ENCODE measurements at places on chromosomes 12 and 14.

GRCh38 chr14:105324080-105324778 lies 9.7 kb downstream of the PACS2 start:
- no peak for DNase-seq

DNA sequence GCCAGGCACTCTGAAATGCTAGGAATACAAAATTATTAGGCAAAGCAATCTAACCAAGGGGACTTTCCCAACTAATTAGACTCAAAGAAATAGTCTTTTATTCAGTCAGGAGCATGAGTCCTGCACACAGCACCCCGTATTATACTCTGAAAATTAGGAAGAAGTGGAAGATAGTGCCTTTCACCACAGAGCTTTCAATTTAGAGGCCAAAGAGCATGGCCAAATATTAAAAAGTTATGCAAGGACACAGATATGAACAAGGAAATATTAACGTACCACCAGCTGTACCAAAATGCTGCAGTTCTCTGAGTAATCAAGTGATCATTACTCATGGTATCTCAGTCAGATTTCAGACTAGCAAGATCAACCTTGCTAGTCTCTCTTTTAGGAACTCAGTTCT lies 22.6 kb upstream of the MDM2 start:
- DNase-seq: no peak

GRCh38 chr14:59028476-59029202 lies 159.8 kb upstream of the DAAM1 start:
- peak; percentile 13 for DNase-seq

GRCh38 chr12:78494911-78495310 lies 369.7 kb upstream of the SYT1 start:
- no peak for DNase-seq

DNA sequence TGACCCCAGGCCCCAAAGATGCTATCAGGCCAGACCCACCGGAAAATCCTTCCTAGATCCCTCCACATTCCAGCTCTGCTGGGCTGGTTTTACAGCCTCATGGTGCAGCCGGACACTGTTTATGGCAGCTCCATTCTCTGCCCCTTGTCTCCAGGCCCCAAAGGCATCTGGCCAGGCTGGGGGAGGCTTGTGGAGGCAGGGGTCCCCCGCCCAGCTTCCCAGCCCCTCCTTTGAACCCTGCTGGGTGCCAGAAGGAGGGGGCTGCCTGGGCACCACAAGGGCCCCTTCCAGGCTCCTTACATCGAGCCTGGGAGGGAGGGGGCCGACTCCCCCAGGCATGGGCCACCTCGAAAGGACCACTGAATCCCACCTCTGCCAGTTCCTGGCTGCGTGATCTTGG lies 19.8 kb upstream of the SMUG1 start:
- no peak for DNase-seq

DNA sequence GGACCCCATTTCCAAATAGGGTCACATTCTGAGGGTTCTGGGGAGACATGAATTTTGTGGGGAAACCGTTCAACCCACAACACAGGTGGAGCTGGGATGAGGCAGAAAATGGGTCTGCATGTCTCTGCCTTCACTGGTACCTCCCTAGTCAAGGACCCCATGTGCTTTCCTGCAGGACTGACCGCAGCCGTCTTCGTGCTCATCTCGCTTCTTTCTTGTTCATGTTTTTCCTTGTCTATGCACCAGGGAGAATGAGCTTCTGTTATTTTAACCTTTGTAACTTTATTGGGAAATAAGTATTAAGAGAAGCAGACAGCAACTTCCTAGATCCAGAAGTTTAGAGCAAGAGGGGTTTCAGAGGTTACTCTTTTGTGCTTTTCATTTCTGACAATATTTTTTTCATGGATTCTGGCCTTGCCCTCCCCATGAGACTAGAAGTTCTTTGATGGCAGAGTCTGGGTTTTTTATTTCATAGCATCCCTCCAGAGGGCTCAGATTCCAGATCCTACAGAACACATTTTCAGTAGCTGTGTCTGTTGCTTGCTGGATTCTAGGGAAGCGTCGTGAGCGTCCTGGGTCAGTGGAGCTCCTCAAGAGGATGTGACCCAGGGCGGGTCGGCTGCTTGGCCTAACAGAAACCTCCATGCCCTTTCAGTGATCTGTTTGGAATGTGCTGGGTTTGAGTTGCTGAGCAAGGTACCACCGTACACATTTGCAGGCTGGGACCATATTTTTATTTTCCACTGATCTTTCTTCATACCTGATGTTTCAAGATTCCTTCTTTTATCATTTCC lies 104.2 kb downstream of the ADGRD1 start:
- DNase-seq: no peak

- DNase-seq: no peak
These were observed 23.6 kb downstream of the TRHDE start for GRCh38 chr12:72295744-72296143.

- no peak for DNase-seq
These were observed 134.8 kb upstream of the ARHGAP5 start for GRCh38 chr14:31942166-31942841.

DNA sequence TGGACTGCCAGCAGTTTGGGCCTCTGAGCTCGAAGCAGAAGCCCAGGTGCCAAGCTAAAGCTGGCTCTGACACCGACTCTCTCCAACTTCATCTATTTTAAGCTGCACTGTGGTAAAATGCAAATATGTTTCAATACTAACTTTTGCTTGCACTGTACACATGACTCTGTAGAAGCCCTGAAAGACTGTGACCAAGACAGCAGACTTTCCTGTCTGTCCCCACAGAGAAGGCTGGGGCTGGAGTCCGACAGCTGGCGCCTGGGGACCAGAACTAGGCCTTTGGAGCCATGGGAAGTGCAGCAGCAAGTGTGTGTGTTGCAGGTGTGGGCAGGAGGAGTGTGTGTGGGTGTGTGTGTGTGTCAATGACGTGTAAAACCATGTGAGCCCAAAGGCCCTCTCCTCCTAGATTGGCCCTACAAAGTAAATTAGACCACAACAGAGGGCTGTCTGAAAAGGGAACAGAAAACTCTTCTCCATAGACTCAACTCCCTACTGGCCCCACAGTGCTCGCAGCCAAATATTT lies 16.4 kb upstream of the RAB35 start:
- DNase-seq: no peak

GRCh38 chr14:34365309-34365915 lies 96.6 kb downstream of the SPTSSA start:
- DNase-seq: no peak

DNA sequence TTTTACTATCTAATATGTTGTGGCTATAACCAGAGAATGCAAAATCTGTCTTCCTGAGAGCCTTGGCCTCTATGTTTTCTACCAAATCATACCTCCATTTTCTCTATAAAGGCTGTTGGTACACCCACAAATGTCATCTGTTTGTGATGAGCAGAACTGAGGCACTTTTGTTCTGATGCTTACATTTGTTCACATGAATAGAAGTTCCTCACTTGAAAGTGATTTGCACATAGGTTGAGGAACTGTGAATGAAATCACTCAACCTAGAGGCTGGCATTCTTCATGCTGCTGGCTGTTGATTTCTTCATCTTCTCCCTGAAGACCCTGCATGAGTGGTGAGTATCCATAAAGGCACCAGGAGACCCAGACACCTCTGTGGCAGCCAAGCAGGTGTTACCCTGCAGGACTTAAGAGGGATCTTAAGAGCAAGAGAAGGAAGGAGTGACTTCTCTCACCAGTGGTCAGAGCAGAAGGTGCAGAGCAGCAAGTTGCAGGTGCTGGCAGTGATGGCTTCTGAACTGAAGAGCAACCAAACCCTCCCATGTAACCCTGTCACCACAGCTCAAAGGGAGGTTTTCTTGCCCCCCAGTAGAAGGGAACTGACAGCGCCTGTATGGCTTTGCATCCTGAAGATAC lies 110.3 kb downstream of the HMGA2 start:
- no peak for DNase-seq

DNA sequence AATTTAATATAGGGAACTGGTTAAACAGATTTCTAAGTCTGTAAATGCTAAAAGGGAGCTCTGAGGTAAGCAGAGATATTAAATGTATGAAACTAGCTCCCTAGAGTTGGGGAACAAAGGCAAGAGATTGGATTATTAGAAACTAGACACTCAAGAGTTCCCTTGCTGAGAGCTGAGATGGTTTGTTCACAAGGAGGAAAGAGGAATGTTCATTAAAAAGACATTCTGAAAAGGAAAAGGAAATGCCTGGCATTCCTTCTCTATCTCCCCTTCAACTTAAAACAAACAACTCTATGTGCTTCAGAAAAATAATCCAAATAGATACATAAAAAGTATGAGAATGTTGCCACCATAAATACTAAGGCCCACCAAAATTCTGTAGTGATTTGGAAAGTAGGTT lies 73.7 kb downstream of the GALNT4 start:
- DNase-seq: no peak

- DNase-seq: peak; percentile 68
These were observed at the start of gene PTGER2 for GRCh38 chr14:52313903-52314594. TSS of gene PTGER2 (plus strand) at chr14:52314312. CDS start at chr14:52314549, 237 bp downstream.

GRCh38 chr14:67787673-67788072 lies 28.7 kb downstream of the ZFYVE26 start:
- DNase-seq: no peak

DNA sequence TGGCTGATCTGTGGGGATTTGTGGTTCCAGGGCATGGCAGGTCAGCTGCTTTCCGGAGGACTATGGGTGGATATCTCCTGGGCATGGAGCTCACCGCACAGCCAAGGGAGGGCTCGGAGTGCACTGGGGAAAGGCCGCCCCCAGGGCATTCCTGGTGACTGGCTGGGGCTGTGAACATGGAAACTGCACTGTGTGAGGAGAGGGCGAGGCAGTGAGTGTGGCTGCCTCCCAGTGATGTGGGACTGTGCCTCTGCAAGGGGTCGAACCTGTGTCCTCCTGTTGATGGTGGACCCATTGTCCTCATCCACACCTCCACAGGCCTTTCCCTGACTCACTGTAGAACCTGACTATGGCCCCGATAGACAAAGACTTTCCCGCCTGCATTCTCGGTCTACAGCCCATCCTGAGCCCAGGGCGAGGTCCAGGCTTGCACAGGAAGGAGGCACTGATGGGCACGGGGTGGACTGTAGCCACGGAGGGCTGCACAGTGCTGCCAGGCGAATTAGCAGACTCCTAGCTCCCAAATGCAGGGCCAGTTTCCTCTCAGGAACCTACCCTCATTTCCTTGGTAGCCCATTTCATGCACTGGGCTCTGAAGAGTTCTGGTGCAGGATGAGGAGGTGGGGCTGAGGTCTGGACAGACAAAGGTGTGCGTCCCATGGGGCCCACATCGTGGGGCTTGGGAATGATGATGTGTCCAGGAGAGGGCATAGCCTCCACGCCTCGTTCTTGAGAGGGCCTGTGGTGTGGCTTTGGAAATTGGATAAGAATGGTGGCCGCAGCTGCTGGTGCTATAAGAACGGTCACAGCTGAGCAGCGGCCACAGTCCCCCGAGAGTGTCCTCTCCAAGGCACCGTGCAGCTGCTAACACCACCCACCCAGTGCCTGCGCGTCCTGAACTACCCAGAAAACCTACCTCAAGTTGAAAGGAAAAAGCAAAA lies 415.1 kb downstream of the TMEM121 start:
- DNase-seq: no peak

GRCh38 chr14:65415613-65416012 lies 3.1 kb downstream of the FUT8 start:
- DNase-seq: no peak

GRCh38 chr12:52178984-52179383 lies 12.8 kb downstream of the KRT80 start:
- DNase-seq: no peak

DNA sequence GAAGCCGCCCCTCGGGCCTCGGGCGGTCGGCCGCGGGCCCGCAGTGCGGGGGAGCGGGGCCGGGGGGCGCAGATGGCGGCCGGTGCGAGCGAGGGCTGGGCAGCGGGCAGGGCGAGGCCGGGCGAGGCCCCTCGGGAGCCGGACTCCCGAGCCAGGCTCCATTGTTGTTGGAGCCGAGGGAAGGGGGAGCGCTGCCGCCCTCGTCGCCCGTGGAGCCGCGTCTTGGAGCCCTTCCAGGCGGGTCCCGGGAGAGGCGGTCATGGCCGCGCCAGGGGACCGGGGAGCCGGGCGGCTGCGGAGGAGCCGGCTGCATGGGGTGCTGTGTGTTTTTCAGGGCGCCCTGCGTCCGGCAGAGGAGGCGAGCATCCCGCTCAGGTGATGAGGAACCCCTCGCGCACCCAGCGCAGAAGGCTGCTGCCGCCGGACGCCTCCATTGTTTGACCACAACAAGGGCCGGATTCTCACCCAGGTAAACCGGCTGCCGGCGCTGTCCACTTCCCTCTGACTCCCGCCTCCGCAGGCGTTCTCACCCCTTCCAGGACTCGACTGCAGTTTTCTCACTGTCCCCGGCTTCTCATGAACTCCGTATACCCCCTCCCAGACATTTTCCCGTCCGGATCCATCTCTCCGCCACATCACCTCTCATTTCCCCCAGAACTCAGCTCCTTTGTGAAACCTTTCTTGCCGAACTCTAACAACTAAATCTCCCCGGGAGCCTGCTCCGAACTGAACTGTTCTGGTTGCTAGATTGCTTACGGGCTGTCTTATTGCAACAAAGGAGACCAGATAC lies 732 bp downstream of the ZNF664 start:
- peak; percentile 24 for DNase-seq

GRCh38 chr12:50828886-50829285 lies 13.8 kb upstream of the TMPRSS12 start:
- DNase-seq: no peak

DNA sequence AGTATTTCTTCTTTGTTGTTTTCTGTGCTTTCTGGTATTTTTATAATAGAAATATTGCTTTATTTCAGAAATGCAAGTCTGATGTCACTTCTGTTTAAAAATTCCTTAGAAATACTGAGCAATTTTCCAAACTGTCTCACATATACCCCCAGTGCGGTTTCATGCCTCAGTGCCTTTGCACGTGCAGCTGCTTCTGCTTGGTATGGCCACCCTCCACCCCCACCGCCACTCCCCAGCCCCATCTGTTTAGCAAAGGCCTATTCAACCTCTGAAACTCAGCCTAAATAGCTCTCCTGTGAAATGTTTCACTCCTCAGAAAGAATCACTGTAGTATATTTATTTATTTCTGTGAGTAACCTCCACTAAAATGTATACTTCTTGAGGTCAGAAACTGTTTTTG lies 52.3 kb downstream of the PPM1H start:
- DNase-seq: no peak

DNA sequence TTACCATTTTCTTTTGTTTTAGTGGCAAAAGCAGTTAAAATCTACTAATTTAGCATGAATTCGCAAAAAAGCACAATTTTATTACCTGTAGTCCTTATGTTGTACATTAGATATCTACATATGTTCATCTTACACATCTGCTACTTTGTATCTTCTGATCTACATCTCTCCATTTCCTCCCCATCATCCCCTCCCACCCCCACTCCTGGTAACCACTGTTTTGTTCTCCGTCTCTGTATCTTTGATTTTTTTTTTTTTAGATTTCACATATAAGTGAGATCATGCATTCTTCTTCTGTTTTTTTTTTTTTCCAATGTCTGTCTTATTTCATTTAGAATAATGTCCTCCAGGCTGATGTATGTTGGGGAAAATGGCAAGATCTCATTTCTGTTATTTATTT lies 922.7 kb downstream of the VRK1 start:
- peak; percentile 43 for DNase-seq
